ENCODE measurements at places on chromosomes 2 and 18.

DNA sequence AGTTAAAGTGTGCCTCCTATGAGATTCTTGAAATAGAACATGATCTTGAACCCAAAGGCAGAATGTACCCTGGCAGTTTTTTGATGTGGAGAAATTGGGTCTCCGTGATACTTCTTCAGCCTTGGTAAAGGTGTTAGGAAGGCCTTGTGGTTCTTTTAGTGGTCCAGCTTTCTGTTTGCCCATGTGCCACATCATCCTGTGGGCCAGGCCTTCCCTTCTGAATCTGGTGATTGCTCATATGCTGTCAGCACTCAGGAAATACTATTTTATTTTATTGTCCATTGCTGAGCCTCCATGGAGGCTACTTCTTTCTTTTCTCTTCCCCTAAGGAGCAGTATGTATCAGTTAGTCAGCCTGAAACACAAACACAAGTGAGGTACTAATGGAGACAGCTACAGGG lies 52.9 kb downstream of the CCDC141 start:
- no peak for ATAC-seq

DNA sequence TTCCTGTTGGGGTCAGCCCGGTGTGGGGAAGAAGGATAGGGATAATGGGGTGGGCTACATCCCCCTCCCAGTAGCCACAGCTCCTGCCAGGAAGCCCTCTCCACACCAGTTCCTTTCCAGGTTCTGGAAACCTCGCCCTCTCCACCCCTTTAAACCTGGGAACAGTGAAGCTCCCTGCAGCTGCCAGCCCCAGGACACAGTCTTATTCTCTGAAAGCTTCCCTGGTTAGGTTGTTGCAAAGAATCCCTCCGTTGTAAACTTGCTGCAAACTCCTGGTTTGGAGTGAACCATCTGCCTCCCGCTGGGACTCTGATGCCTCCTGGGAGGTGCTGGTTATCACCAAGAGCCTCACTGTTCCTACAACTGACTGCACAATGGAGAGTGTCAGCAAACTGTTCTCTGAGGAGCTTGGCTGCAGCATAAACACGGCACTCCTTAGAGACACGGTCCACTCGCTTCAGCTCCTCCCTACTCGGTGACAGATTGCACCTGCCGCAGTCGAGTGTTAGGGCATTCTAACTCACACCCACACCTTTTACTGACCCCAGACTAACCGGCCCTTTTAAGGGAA lies 261.8 kb upstream of the RAB6C start:
- no peak for ATAC-seq

DNA sequence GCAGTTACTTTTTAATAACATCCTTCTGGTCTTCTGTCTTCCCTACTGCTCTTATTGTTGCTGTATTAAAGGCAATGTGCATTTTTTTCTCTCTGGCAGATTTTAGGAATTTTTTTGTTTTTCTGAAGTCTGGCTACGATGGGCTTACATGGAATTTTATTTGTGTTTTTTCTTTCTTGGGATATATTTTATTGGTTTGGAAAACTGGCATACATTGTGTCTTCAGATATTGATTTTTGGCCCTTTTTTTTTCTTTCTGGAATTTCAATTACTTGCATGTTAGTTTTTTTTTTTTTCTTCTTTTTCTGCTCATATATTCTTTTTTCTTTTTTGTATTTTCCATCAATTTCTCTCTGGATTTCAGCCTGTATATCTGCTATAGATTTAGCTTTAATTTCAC lies 442.1 kb upstream of the TRIB2 start:
- ATAC-seq: no peak

DNA sequence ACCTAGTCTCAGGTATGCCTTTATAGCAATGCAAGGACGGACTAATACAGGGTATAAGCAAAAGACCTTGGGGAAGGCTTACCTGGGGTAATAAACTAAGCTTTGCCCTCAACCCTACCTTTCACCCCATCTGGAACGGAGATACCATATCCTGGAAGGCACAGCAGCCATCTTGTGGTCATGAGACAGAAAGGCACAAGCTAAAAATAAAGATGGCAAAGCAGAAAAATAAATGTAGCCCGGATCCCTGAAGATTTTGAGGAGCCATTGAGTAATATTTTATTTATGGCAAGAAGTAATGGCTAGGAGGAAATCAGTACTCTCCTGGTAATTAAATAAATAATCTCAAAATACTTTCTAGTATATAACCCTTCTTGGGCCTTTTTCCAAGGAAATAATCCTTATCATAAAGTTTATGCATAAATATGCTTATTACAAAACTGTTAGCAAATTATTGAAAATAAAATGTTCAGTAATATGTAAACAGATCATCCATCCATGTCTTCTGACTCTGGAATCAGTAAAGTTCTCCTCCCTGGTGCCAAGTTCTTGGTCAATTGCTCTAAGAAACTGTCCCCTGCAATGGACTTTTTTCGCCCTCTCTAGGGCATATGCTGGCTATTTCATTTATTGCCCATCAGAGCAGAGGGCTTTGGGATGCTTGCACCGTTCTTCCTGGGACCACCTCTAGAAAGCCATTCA lies 198.7 kb downstream of the SPP2 start:
- no peak for ATAC-seq

GRCh38 chr2:11750917-11751316 lies 4.5 kb downstream of the LPIN1 start:
- ATAC-seq: no peak

DNA sequence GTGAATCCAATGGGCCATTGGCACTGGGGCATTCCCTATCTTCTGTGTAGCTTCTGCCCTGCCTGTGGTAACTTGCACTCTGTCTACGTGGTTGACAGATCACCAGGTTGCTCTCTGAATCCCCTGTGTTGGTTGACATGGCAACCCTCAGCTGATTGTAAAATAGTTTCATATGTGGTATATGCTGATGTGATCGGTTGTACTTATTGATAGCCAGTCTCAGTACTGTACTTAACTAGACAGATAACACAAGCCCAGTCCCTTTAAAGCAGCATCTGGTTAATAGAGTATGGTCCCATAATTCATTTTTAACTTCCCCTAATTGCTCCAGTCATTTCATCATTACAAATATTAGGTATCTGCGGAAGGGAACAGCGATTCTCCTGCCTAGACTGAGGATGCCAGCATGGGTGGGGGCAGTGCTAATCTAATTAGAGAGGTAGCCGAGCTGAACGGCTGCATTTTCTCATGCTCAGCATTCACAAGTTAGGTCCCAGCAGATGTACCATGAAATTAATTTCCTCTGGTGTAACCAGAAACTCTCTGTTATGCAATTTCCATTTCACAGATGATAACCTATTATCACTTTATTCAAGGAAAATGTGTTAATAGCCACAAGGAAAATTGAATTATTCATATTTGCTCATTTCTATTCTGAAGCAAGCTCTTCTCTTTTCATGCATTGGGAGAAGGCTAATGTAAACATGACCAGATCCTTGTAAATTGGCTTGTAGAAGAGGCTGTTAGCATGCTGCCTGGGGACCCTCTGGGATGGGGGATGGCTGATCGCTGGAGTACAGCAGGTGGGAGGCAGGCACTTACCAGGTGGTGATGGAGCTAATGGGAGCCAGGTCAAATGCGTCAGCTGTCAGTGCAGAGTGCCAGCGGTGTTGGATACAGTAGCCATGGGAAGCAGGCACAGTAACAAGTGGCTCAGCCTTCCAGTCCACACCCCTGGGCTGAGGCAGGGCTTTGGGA lies 608.3 kb downstream of the GALR1 start:
- ATAC-seq: no peak

- no peak for ATAC-seq
Measured at GRCh38 chr2:70842401-70842800, 6.8 kb upstream of the CD207 start.

- no peak for ATAC-seq
Measured at GRCh38 chr18:25327584-25327983, 24.4 kb downstream of the ZNF521 start.

DNA sequence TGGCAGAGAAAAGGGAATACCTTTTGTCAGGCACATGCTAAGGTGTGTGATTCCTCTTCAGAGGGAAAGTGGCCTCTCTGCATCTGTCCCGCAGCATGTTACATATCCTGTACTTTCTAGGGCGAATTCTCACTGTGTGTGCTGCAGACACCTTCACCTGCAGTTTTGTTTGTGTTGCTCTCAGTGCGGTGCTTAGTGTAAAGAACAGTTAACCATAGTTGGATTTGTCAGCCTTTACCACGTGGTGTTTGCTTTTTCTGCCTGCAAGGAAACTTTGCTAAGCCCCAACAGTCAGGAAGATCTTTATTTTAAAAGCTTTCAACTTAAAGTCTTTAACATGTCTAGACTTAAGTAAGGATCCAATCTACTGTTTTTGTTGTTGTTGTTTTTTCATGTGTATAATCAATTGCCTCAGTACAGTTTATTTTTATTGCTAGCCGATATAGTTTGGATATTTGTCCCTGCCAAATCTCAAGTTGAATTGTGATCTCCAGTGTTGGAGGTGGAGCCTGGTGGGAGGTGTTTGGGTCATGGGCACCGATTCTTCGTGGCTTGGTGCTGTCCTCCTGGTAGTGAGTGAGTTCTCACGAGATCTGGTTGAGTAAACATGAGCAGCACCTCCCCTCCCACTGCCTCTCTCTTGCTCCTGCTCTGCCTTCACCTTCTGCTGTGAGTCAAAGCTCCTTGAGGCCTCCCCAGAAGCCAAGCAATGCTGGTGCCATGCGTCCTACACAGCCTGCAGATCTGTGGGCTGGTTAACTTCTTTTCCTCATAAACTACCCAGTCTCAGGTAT lies 90.6 kb downstream of the SNTG2 start:
- no peak for ATAC-seq

- ATAC-seq: no peak
Measured at GRCh38 chr18:76838182-76838581, 15.8 kb downstream of the ZNF236 start.

DNA sequence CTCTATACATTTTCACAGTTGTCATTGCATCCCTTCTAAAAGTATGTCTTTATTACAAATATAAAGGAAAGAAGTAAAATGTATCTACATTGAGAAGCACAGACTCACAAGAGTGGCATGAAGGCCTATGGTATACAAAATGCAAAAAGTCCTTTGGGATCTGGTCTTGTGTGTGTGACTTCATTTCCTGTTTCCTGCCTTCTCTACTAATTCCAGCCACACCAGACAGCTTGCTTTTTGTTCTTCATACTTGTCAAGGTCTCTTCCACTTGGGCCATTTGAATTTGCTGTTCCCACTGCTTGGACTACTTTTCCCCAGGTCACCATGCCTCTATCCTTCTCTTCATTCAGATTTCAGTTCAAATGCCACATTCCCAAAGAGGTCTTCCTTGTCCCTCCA lies 6.7 kb upstream of the PNO1 start:
- ATAC-seq: no peak

DNA sequence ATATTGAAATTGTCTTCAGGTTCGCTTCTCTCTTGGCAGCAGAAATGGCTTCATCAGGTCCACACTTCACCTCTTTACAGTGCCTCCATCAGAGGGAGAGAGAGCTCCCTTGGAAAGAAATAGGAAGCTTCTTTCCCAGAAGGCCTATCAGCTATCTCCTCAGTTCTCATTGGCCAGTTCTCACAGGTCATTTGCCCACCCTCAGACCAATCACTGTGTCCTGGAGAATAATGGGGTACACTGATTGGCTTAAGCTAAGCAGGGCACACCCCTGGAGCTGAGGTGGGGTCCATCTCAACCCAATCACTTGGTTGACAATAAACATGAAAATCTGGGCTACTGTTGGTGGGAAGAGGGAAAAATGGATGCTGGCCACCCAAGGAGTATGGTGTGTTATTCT lies 5.2 kb downstream of the GNLY start:
- ATAC-seq: no peak

DNA sequence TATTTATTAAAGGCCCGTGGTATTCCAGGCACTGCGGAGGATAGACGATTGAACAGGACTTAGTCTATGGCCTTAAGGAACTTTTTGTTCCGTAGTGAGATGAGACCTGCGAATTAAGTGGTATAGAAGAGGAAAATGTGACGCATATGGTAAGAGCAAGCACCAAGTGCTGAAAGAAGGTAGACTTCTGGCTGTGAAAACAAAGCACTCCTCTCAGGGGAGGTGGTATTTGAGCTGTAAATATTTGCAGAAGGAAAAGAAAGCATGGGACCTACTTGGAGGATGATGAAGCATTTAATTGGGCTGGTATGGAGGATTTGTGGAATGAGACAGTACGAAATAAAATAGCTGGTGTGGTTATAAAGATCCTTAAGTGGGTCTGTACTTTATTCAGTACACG lies 62.5 kb downstream of the GPR39 start:
- ATAC-seq: no peak

DNA sequence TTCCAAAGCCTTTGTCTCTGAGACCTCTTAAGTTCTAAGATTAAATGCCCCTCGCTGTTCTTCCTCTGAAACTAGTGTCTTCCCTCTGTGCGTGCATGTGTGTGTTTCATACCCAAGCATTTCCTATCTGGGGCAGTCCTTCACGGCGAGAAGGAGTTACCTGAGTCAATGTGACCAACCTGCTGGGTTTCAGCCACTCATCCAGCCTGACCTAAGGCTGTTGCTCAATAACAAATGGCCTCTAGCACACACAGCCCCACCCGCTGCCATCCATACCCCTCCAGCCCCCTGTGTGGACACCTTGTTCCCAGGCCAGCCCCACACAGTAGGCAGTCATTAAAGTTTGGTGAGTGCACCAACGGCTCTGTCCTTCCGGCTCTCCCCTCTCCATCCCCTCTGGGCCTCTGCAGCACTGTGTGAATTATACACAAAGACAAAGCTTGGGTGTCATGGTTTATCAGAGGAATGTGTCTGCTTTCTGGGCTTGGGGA lies 53.8 kb upstream of the FOSL2 start:
- no peak for ATAC-seq

- ATAC-seq: no peak
Measured at GRCh38 chr2:144673456-144673855, 153.5 kb upstream of the ZEB2 start.

- ATAC-seq: no peak
Measured at GRCh38 chr2:23794234-23794633, 132.7 kb downstream of the ATAD2B start.

- ATAC-seq: no peak
Measured at GRCh38 chr2:63522950-63523349, 65.3 kb downstream of the WDPCP start.

Measured in SK-N-SH treated with all-trans-retinoic acid at 6 μM for 48 hours (cell line).